ENCODE measurements at places on chromosomes 7 and 10.

DNA sequence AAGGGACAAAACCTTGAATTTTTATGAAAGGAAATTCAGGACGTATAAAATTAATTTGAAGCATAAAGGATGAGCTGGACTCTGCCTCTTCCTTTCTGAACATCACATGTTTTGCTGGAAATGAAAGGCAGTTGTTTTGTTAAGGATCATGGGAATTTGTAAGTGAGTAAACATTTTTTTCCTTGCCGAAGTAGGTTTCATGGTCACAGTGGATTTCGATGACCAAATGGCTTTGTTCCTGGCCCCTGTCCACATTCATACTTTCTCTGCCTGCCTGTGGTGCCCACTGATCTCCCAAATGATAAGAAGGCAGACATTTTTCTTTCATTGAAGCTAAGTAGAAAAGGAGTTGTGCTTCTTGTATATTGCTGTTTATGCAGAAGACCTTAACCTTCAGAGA is 104.2 kb downstream of the ARID5B start:
- no peak for DNase-seq

- DNase-seq = no peak
These were observed 62.9 kb upstream of the ZMIZ2 start for GRCh38 chr7:44685723-44686122.

DNA sequence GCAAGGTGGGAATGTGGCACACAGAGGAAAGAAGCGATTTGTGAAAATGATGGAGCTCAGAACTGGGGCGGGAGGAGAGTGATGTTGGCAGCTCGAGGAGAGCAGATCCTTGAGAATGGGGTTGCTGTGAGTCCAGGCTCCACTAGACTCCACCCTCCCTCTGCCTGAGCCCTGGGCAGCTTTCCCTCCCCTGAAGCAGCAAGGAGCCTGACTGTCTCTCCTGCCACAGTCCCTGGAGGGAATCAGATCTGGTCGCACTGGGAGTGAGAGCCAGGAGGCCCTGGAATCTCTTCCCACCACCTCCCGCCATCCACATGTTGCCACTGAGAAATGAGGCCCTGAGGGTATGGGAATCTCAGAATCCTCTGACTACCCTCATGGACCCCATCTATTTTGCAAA is 362.7 kb downstream of the PLXNA4 start:
- DNase-seq = no peak

- peak; percentile 78 for DNase-seq
These were observed 79.0 kb upstream of the PLXNA4 start for GRCh38 chr7:132655131-132655727.

- peak; percentile 76 for DNase-seq
These were observed 124.4 kb downstream of the AMPH start for GRCh38 chr7:38506756-38507155.

GRCh38 chr10:12628964-12629766 is 279.8 kb downstream of the CAMK1D start:
- DNase-seq = no peak
